ENCODE measurements at places on chromosomes 4 and X. TPM values are rescaled to one million over a fixed set of nuclear protein-coding genes. Genes with fewer than 3 reads are reported as not detected.

- no peak overlapping the region for H3K4me3 ChIP-seq
- H3K4me1 ChIP-seq, result no peaks in the 10 kb centered on the region
- no peak overlapping the region for H3K27ac ChIP-seq
- H3K27me3 ChIP-seq, result no peaks in the 10 kb centered on the region
Measured at GRCh38 chrX:137195991-137196390, 162.2 kb upstream of the GPR101 start.

- H3K27ac ChIP-seq, result no peak overlapping the region
- no peak for DNase-seq
- H3K4me1 ChIP-seq, result no peaks in the 10 kb centered on the region
- no peak overlapping the region for H3K4me3 ChIP-seq
- no peaks in the 10 kb centered on the region for H3K36me3 ChIP-seq
- no peaks in the 10 kb centered on the region for H3K27me3 ChIP-seq
Measured at GRCh38 chr4:123206016-123206415, 190.6 kb upstream of the SPRY1 start.

DNA sequence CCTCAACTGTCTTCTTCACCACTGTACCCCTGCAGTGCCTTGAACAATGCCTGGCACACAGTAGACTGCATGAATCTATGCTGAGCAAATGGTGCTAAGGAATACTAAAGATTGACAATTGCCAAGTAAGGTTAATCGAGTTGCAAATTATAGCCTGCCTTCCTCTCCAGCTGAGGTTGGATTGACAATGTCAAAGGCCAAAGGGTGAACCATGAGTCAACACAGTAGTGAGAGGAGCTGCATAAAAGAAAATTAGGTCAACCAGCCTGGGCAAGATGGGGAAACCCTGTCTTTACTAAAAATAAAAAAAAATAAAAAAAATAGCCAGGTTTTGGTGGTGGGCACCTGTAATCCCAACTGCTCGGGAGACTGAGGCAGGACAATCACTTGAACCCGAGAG lies 97.1 kb upstream of the BMPR1B start:
- no peak overlapping the region for H3K4me3 ChIP-seq
- no peaks in the 10 kb centered on the region for H3K4me1 ChIP-seq
- DNase-seq, result no peak
- H3K36me3 ChIP-seq, result peaks cover 4% of the 10 kb centered on the region
- H3K27ac ChIP-seq, result no peak overlapping the region

PPP4R3C gene
- not detected for total RNA-seq

TMPRSS11B gene
- not detected for total RNA-seq

GC gene
- not detected for total RNA-seq

DNA sequence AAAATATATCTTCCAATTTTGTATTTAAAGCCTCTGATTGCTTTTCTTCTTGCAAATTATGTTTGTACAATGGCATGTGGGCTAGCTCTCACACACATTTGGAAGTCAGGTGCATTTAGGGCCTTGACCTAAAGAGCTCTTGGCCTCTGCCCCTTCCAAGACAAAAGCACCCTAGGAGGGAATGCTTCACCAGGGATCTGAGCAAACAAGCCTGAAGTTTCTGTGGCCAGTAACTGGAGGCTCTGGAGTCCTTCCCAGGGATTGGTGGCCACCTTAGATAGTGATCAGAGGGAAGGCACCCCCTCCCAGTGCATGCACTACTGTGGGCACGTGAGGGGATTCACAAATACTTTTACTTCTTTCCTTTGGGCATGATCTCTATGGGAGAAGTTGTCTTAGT lies 60.3 kb upstream of the DIPK2B start:
- no peaks in the 10 kb centered on the region for H3K4me1 ChIP-seq
- DNase-seq, result no peak
- H3K27ac ChIP-seq, result no peak overlapping the region
- no peaks in the 10 kb centered on the region for H3K36me3 ChIP-seq
- H3K27me3 ChIP-seq, result no peaks in the 10 kb centered on the region

- no peak for DNase-seq
- no peaks in the 10 kb centered on the region for H3K36me3 ChIP-seq
- no peak overlapping the region for H3K27ac ChIP-seq
- no peak overlapping the region for H3K4me3 ChIP-seq
Measured at GRCh38 chrX:134990475-134990800, 353 bp upstream of the SMIM10 start.

- H3K36me3 ChIP-seq, result no peaks in the 10 kb centered on the region
- no peak overlapping the region for H3K4me3 ChIP-seq
- H3K4me1 ChIP-seq, result peaks cover 5% of the 10 kb centered on the region
- DNase-seq, result no peak
Measured at GRCh38 chr4:84971319-84971932, 4.9 kb upstream of the WDFY3 start.

SEC24B gene
- 39.5 TPM for total RNA-seq

GRCh38 chrX:13109817-13110216 lies 65.4 kb upstream of the FAM9C start:
- no peak overlapping the region for H3K27ac ChIP-seq
- H3K4me3 ChIP-seq, result no peak overlapping the region
- DNase-seq, result no peak
- H3K36me3 ChIP-seq, result no peaks in the 10 kb centered on the region
- no peaks in the 10 kb centered on the region for H3K4me1 ChIP-seq

DNA sequence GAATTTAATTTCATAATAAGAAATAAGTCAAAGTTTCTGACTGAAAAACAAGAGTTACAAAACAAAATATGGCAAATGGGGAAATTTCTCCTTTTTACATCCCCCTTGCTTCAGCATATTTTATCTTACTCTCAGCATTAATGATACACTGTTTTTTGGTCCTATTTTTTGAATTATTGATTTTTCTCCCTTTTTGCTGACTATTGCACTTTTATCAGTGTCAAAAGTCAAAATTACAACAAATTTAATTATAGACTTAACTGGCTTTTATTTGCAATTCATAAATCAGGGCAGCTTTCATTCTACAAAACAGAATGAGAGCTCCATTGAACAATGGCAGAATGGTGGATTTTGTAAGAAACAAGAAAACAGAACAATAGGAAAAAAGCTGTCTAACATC lies 901.9 kb downstream of the FAT4 start:
- H3K36me3 ChIP-seq, result no peaks in the 10 kb centered on the region
- no peak for DNase-seq
- H3K27ac ChIP-seq, result no peak overlapping the region

GRCh38 chr4:31307029-31307428 lies 586.9 kb downstream of the PCDH7 start:
- no peak overlapping the region for H3K27ac ChIP-seq
- no peaks in the 10 kb centered on the region for H3K36me3 ChIP-seq
- H3K27me3 ChIP-seq, result no peaks in the 10 kb centered on the region

GRCh38 chr4:68907245-68907644 lies 44.4 kb downstream of the UGT2A3 start:
- H3K4me3 ChIP-seq, result no peak overlapping the region
- H3K36me3 ChIP-seq, result no peaks in the 10 kb centered on the region
- peaks cover 22% of the 10 kb centered on the region for H3K4me1 ChIP-seq
- DNase-seq, result no peak
- no peaks in the 10 kb centered on the region for H3K27me3 ChIP-seq

DNA sequence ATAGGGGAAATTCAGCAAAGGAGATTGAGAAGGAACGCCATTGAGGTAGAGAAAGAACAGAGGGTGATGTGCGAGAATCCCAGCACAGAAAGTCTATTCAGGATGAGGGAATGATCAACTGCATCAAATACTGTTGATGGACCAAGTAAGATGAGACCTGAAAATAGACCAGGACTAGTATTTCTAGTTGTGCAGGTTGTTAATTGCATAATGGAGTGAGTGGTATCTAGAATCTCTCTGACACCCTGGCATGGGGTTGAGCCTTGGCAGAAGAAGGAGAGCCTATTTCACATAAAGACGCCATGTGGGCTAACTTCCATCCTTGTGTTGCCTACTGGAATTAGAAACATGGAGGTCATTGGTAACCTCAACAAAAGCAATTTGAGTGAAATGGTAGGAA lies 135.6 kb downstream of the TMEM164 start:
- no peaks in the 10 kb centered on the region for H3K27me3 ChIP-seq
- H3K36me3 ChIP-seq, result no peaks in the 10 kb centered on the region
- H3K4me1 ChIP-seq, result no peaks in the 10 kb centered on the region
- no peak for DNase-seq
- H3K27ac ChIP-seq, result no peak overlapping the region

DNA sequence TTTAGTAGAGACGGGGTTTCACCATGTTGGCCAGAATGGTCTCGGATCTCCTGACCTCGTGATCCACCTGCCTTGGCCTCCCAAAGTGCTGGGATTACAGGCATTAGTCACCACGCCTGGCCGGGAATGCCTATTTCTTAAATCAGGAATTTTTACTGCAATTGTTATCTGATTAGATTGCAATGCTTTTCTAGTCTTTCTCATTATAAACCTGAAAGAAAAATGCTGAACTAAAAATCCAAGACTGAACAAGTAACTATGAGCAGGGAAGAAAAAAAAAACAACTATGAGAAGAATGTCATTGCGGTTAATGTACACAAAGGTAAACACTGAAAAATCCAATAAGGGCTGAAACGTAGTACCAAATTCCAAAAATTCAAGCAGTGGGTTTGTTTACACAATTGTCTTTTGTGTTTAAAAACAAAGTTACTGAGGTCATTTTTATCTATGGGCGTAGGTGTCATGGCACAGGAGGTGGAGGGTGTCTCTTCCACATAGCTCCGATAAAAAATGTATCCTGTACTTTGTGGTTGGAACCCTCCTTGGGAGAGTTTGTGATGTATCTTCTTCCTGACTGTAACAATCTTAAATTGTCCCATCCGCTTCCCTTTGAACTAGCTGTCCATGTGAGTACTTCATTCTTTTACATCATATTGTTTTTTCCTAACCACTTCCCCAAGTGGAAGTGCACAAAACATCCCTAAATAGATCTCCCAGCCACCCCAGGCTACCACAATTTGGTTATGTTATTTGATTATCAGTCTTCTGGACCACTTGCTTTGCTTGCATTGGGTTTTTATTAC lies 11.1 kb upstream of the TMEM156 start:
- no peaks in the 10 kb centered on the region for H3K27me3 ChIP-seq
- H3K27ac ChIP-seq, result peak overlapping the region; percentile 77
- H3K4me1 ChIP-seq, result peaks cover 4% of the 10 kb centered on the region
- H3K36me3 ChIP-seq, result no peaks in the 10 kb centered on the region
- DNase-seq, result no peak

MED14 gene
- total RNA-seq, result 86.9 TPM

DNA sequence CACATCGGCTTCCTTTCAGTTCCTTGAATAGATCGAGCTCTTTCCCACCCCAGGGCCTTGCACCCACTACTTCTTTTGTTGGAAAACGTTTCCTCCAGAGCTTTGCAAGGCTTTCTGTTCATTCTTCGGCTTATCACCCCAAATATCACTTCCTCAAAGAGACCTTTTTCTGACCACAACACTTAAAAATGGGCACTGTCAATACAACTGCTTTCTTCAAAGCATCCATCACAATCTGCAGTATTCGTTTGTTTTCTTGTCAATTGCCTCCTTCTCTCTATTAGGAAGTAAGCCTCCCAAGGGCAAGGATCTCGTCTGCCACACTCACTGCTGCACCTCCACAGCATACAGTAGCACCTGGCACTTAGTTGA lies 17.7 kb upstream of the CENPU start:
- H3K27me3 ChIP-seq, result no peaks in the 10 kb centered on the region
- DNase-seq, result no peak
- H3K4me3 ChIP-seq, result no peak overlapping the region
- H3K4me1 ChIP-seq, result peaks cover 33% of the 10 kb centered on the region
- H3K36me3 ChIP-seq, result no peaks in the 10 kb centered on the region

CLDN34 gene
- total RNA-seq, result 0.67 TPM

LDB2 gene
- 31.9 TPM for total RNA-seq

BEND4 gene
- total RNA-seq, result 0.13 TPM

GRCh38 chr4:125131891-125132680 lies 182.7 kb upstream of the FAT4 start:
- H3K36me3 ChIP-seq, result no peaks in the 10 kb centered on the region
- no peaks in the 10 kb centered on the region for H3K4me1 ChIP-seq
- H3K4me3 ChIP-seq, result no peak overlapping the region
- no peak overlapping the region for H3K27ac ChIP-seq
- no peaks in the 10 kb centered on the region for H3K27me3 ChIP-seq

GRCh38 chr4:183960046-183960420 lies 54.9 kb downstream of the STOX2 start:
- no peaks in the 10 kb centered on the region for H3K36me3 ChIP-seq
- H3K27ac ChIP-seq, result no peak overlapping the region
- no peak overlapping the region for H3K4me3 ChIP-seq
- peak; percentile 46 for DNase-seq

IBSP gene
- not detected for total RNA-seq

- H3K4me1 ChIP-seq, result no peaks in the 10 kb centered on the region
- no peak overlapping the region for H3K27ac ChIP-seq
- no peaks in the 10 kb centered on the region for H3K36me3 ChIP-seq
- no peak for DNase-seq
- H3K27me3 ChIP-seq, result no peaks in the 10 kb centered on the region
Measured at GRCh38 chr4:11355226-11355625, 73.5 kb downstream of the HS3ST1 start.

VMA21 gene
- total RNA-seq, result 39.4 TPM

DNA sequence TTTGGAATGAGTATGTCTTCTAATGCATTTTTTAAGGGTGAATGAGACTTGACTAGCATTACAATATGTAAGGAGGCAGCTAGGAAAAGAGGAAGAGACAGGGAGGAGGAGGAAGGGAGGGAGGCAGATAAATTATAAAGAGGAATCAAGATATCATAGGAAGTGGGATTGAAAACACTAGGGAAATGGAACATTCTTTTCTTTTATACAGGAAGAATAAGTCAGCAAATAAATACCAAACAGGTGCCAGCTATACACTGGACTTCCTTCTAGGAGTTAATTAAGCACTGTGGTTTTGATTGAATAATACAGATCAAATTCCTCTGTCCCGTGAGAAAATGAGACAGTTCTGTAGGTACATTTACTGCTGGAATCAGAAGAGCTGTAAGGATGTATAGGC lies 78.6 kb downstream of the PACRGL start:
- H3K4me3 ChIP-seq, result no peak overlapping the region
- H3K36me3 ChIP-seq, result no peaks in the 10 kb centered on the region
- DNase-seq, result no peak
- H3K4me1 ChIP-seq, result no peaks in the 10 kb centered on the region
- H3K27ac ChIP-seq, result no peak overlapping the region

MRPL1 gene
- total RNA-seq, result 12.1 TPM

BTC gene
- total RNA-seq, result 7.9 TPM

GRCh38 chrX:13048280-13048679 lies 3.9 kb upstream of the FAM9C start:
- no peaks in the 10 kb centered on the region for H3K4me1 ChIP-seq
- H3K27ac ChIP-seq, result no peak overlapping the region

DNA sequence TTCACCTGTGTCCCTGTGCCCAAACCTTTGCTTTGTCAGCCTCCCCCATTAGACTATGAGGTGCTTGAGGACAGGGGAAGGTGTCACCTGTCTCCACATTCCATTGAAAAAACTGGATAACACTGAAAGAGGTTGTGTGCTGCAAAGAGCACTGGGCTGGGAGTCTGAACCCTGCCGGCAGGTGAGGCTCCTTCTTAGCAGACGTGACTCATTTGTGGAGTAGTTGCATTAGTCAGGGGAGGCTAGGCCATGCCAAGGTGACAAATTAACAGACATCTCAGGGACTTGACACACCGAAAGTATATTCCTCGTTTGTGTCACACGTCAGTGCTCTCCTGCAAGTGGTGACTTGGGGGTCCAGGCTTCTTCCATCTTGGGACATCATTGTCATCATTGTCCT lies 95.9 kb upstream of the STX18 start:
- H3K27ac ChIP-seq, result no peak overlapping the region
- H3K36me3 ChIP-seq, result no peaks in the 10 kb centered on the region
- H3K4me3 ChIP-seq, result no peak overlapping the region
- H3K4me1 ChIP-seq, result no peaks in the 10 kb centered on the region
- DNase-seq, result no peak

GCNA gene
- 3.6 TPM for total RNA-seq

GRCh38 chr4:120841580-120841979 lies 80.9 kb downstream of the PRDM5 start:
- no peaks in the 10 kb centered on the region for H3K27me3 ChIP-seq
- H3K36me3 ChIP-seq, result no peaks in the 10 kb centered on the region
- peaks cover 6% of the 10 kb centered on the region for H3K4me1 ChIP-seq
